ENCODE measurements at places on chromosomes 7 and 10. TPM values are rescaled to one million over a fixed set of nuclear protein-coding genes. Genes with fewer than 3 reads are reported as not detected.

GRCh38 chr7:122691569-122692235 lies 7.2 kb downstream of the RNF133 start:
- DNase-seq: no peak
- no peaks in the 10 kb centered on the region for H3K36me3 ChIP-seq
- no peaks in the 10 kb centered on the region for H3K27me3 ChIP-seq
- H3K4me3 ChIP-seq: no peak overlapping the region
- H3K4me1 ChIP-seq: peaks cover 2% of the 10 kb centered on the region

GRCh38 chr10:79493806-79494205 lies 18.5 kb upstream of the EIF5AL1 start:
- DNase-seq: no peak
- H3K4me3 ChIP-seq: no peak overlapping the region
- H3K4me1 ChIP-seq: peaks cover 11% of the 10 kb centered on the region
- H3K36me3 ChIP-seq: no peaks in the 10 kb centered on the region
- H3K27ac ChIP-seq: no peak overlapping the region

DNA sequence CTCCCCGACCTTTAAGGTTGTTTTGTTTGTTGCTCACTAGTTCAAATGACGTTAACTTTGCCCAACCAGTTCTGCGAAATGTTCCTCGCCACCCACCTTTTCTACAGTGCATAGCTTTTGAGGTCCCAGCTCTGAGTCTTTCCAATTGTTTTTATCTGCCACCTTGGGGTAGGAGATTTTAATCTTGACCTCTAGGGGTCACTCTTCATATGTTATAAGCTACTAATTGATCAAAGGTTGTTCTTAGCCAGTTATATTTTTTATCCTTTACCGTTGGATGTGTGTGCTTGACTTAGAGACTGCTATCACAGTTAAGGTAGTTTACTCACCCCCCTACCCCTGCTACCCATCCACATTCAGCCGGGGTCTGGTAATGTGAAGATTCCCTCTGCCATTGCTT lies 372.4 kb downstream of the SUGCT start:
- no peak overlapping the region for H3K4me3 ChIP-seq
- H3K27ac ChIP-seq: no peak overlapping the region
- DNase-seq: no peak
- no peaks in the 10 kb centered on the region for H3K36me3 ChIP-seq

DNA sequence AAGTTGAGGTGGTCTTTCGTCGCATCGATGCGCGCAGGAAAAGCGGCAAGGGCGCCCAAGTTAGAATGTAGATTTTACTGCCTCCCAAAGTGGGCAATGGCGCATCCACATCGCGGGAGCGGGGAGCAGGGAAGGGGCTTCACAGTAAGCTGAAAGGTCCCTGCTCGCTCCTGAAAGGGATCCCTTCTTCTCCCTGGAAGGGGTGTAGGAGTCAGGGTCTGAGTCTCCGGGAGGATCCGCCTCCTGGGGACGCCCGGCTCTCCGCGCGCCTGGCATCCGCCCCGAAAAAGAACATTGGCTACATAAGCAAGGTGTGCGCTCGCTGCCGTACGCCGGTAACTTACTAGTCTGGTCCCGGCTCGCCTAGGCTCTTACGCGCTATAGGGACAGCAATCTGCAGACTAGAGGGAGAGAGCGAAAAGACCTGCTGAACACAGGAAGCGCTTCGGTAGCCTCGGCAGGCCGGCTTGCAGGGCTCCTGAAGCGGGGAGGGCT lies 804 bp downstream of the UNC5B start:
- no peaks in the 10 kb centered on the region for H3K36me3 ChIP-seq
- peaks cover 13% of the 10 kb centered on the region for H3K4me1 ChIP-seq
- peak; percentile 65 for DNase-seq
- H3K27me3 ChIP-seq: peaks cover 41% of the 10 kb centered on the region
- H3K4me3 ChIP-seq: peak overlapping the region; percentile 61

GRCh38 chr7:19455623-19456022 lies 253.2 kb downstream of the POLR1F start:
- no peak overlapping the region for H3K4me3 ChIP-seq
- H3K36me3 ChIP-seq: no peaks in the 10 kb centered on the region
- no peak overlapping the region for H3K27ac ChIP-seq
- H3K4me1 ChIP-seq: no peaks in the 10 kb centered on the region

Gene ACHE
- 2.6 TPM for polyA plus RNA-seq

Gene KIAA1549
- polyA plus RNA-seq: 1.7 TPM

Gene INHBA
- polyA plus RNA-seq: 1.6 TPM

Gene SPDYE11
- not detected for polyA plus RNA-seq

Gene CCL26
- 0.94 TPM for polyA plus RNA-seq

Gene PRKG1
- polyA plus RNA-seq: 5.4 TPM

Gene MACC1
- polyA plus RNA-seq: 4.4 TPM

All from lung (tissue), 17 donors.